Right atrium auricular region (tissue), 2 donors: ENCODE measurements at places on chromosomes 13 and 19. TPM values are rescaled to one million over a fixed set of nuclear protein-coding genes. Genes with fewer than 3 reads are reported as not detected.

- DNase-seq, result peak; percentile 71
Observed at GRCh38 chr19:43594710-43595604, 977 bp downstream of the IRGQ start.

DNA sequence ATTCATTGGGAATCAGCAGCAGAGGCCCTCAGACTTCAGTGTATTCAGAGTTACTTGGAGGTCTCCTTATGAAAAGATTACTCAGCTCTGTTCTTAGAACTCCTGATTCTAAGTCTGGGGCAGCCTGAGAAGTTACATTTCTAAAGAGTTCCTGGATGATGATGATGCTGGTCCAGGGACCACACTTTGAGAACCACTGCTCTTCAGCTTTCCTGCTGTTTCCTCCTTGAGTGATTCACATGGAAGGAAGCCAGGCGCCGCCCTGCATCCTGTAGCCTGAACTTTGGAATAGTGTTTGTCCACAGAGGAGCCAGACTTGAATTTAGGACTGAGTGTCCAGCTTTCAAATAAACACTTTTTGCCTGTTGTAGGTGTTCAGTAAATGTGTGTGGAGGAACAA is 2.9 kb downstream of the CEBPG start:
- peak; percentile 94 for DNase-seq

The ZNF600 gene
- 1.3 TPM for total RNA-seq

The ATCAY gene
- total RNA-seq, result not detected

The RGS9BP gene
- total RNA-seq, result 2.5 TPM

DNA sequence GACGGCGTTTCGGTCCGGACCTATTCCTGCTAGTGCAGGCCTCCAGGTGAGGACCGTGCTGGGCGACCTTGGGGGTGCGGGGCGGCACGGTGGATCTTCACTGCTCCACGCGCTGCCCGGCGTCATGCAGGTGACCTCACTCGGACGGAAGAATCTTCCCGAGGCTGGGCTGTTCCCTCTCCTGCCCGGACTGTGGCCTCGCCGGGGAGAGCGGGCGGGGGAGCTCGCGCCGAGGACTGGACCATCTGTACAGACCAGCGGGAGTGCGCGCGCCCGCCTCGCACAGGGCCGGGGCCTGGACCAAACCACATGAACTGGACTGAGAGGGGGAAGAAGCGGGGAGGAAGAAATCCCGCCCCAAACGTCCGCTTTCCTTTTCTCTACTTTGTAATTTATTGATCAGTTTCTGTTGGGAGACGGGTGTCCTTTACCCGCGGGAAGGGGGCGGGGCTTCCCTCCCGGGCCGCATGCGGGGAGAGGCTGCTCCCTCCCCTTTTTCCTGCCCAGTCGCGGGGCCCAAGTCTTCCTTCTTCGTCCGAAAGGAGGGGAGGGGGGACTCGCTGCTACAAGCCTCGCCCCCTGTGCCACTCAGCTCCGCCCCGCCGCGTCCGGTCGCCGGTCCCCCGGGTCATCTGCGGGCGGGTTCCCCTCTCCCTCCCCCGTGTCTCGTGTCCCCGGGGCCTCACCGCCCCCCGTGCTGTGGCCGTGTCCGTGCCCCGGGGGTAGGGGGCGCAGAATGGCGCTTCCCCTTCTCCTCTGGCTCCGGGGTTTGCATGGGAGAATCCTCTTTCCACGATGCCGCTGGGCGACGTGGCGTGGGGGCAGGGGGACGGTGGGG is 4.9 kb downstream of the HRC start:
- peak; percentile 83 for DNase-seq

The CADM4 gene
- 9.6 TPM for total RNA-seq

DNA sequence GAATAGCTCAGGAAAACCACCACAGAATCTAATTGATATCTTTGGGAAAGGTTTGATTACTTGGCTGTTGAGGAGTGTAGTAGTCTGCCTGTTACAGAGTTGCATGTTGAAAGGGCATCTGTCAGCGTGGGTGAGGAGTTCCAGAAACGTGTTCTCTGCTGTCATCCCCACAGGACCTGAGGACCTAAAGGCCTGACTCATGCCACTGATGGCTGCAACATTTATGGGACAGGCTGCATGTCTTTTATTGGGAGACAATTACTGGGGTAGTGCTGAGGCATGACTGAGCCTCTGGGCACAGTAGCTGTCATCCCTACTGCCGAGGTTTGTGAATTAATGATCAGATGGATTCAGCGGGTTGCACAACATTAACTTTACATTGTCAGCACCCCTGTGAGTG is 525.9 kb downstream of the GPC6 start:
- no peak for DNase-seq

DNA sequence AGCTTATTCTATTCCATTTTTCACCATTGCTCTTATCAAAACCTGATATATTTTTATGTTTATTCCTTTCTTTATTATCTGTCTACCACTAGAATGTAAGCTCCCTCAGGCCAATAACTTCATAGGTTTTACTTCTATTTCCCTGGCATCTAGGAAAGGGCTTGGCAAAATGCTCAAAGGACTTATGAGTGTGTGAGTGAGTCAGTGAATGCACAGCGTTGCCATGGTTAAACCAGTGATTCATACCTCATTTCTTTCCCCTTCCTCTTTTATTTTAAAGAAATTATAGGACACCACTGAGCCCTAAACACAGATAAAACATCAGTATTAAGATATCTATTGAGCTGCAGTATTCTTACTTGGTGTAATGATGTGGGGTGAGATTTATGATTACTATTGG is 162.1 kb downstream of the GPC6 start:
- DNase-seq, result no peak

DNA sequence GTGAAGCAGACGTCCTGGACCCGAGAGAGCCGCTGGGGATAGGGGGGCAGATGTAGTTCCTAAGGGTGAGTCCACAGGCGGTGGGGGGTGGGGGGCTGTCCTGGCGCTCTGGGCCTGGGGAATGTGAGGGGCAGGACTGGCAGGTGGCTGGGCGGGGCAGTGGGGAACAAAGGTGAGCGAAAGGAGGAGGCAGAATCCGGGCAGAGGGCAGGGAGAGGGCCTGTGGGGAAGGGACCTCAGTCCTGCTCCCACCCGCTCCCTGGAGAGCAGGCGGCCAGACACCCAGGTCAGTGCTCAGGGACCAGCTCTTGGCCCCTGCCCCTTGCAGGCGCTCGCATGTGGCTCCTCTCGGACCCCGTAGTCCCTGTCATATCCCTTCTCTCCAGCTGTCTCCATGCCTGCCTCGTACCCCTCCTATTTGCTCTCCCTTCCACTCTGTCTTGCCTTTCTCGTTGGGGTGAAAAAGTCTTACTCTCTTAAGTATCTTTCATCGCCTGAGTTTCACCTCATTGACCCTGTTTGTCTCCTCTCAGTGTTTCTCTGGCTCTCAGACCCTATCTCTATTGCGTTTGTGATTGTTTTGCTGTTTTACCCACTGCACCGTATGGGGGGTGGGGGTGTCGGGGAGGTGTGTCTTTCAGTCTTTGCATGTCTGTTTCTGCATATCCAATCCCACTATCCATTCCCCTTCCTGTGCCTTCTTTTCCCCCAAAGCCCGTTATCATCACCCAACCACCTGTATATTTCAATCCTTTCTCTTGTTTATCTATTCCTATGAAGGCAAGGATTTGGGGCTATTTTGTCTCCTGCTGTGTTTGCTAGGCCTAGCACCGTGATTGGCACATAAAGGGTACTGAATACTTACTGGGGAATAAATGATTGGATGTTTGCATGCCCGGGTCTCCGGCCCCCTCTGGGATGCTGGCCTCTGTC is 5.8 kb downstream of the SPHK2 start:
- no peak for DNase-seq

The KRTDAP gene
- not detected for total RNA-seq

GRCh38 chr13:35659796-35660195 is 183.3 kb upstream of the MAB21L1 start:
- DNase-seq, result no peak

DNA sequence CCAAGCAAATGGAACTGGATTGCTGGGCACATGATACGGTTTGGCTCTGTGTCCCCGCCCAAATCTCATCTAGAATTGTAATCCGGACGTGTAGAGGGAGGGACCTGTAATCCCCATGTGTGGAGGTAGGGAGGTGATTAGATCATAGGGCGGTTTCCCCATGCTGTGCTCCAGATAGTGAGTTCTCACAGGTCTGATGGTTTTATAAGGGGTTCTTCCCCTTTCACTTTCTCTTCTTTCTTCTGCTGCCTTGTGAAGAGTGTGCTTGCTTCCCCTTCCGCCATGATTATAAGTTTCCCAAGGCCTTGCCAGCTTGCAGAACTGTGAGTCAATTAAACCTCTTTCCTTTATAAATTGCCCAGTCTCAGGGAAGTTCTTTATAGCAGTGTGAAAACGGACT is 32.6 kb upstream of the MTIF3 start:
- peak; percentile 52 for DNase-seq

DNA sequence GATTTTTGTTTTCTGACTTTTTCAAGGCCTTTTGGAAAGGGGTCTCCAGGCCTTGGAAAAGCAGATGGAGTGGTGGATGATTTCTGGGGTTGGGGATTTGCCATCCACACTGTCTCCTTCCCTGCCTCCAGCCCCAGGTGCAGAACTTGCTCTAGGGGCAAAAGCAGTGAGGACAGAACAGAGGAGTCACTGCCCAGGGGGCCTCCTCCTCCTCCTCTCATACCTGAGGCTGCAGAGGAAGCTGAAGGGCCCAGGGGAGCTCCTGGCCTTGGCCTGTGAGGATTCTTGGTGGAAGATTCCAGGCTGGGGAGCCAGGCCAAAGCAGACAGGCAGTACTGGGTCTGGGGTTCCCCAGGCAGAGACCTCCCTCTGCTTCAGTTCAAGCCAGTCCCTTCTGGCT is 52.3 kb upstream of the URI1 start:
- no peak for DNase-seq

DNA sequence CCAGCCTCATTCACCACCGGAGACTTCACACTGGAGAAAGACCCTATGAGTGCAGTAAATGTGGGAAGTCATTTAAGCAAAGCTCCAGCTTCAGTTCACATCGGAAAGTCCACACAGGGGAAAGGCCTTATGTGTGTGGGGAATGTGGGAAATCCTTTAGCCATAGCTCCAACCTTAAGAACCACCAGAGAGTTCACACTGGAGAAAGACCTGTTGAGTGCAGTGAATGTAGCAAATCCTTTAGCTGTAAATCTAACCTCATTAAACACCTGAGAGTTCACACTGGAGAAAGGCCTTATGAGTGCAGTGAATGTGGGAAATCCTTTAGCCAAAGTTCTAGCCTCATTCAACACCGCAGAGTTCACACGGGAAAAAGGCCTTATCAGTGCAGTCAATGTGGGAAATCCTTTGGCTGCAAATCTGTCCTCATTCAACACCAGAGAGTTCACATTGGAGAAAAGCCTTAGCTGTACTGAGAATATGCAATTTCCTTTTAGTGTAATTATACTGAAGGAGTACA is 8.8 kb downstream of the ZNF211 start:
- DNase-seq, result no peak

DNA sequence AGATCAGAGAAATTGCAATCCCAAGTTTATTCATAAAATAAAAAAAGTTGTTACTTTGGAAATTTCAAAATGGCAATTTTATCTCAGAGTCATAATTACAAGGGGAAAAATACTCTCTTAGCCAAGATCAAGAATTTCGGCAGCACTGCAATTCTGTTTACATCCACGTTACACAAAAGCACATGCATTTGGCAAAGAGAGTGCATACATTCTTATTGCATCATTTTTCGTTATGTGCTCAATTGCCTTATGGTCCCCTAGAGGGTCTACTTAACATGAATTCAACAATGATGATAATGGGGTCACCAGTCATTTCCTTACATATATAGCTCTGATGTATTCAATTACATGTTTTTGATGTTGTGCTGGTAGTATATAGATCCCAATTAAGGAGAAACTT is 498.0 kb downstream of the DIAPH3 start:
- no peak for DNase-seq

- DNase-seq, result no peak
Observed at GRCh38 chr19:48490981-48491792, 20.4 kb downstream of the LMTK3 start.

- DNase-seq, result no peak
Observed at GRCh38 chr13:82248762-82249161, 1633.5 kb downstream of the SLITRK1 start.
